Endothelial cell of coronary artery (primary cell): ENCODE measurements at places on chromosomes 11 and 22. TPM values are rescaled to one million over a fixed set of nuclear protein-coding genes. Genes with fewer than 3 reads are reported as not detected.

The OR2AG2 gene
- 0.09 and 0.18 TPM in 2 replicates for total RNA-seq

The XKR3 gene
- not detected in 2 replicates for total RNA-seq

The GUCY1A2 gene
- total RNA-seq: 0.56 and 0.99 TPM in 2 replicates

The SCGB1D2 gene
- total RNA-seq: not detected in 2 replicates

The TNNT3 gene
- total RNA-seq: not detected in 2 replicates
